ENCODE measurements at places on chromosomes 13 and 19.

- no peak for DNase-seq
Observed at GRCh38 chr13:60326273-60326672, 70.7 kb upstream of the TDRD3 start.

DNA sequence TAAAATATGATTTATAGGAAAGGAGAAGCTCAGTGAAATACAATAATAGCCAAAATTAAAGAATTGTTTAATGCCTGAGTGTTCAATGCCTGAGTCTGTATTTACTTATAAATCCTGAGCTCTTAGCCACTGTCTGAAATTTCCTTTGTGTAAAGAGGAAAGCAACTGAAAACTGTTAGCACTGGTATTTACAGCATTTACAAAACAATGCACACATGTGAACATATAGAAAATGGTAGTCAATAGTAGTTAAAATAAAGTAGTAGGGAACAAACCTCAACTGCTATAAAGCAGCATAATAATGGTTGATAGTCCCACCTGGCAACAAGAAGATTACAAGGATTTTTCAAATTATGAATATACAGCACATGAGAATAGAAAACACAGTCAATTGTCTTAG is 1137.1 kb upstream of the ATXN8OS start:
- no peak for DNase-seq

GRCh38 chr19:48469934-48470680 is 938 bp downstream of the CYTH2 start:
- no peak for DNase-seq

GRCh38 chr13:93502987-93503615 is 276.5 kb downstream of the GPC6 start:
- DNase-seq, result no peak

- no peak for DNase-seq
Observed at GRCh38 chr13:32984857-32985626, 31.2 kb upstream of the KL start.

DNA sequence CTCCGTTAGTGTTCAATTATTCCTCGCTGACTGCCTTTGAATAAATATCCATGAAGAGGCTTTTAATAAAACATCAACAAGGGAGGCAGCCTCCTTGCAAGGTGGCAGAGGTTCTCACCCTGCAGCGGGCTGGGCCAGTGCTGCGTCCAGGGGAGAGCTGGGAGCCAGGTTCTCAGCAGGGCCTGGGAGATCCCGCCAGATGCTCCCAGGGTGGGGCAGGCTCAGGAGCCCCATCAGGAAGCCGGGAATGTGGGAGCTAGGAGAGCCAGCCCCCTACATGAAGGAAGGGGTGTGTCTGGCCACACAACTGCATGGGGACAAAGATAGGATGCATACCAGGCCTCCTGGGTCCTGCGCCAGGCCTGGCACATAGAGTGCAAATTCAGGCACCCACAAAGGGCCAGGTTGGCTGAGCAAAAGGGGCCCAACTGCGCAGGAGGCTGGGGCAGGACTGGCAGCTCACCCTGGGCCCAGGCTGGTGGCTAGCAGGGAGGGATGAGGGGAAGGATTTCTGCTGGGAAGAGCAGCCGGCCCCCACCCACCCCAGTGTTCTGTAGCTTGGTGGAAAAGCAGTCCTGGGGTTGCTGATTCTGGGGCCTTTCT is 22.8 kb downstream of the VSTM2B start:
- DNase-seq, result no peak

- DNase-seq, result no peak
Observed at GRCh38 chr13:29073755-29074154, 253.6 kb downstream of the MTUS2 start.

- peak; percentile 91 for DNase-seq
Observed at GRCh38 chr13:67736646-67737420, 506.7 kb upstream of the PCDH9 start.

GRCh38 chr13:48386816-48387215 is 26.1 kb downstream of the LPAR6 start:
- no peak for DNase-seq

- peak; percentile 12 for DNase-seq
Observed at GRCh38 chr13:98239162-98240076, 62.4 kb upstream of the RNF113B start.

DNA sequence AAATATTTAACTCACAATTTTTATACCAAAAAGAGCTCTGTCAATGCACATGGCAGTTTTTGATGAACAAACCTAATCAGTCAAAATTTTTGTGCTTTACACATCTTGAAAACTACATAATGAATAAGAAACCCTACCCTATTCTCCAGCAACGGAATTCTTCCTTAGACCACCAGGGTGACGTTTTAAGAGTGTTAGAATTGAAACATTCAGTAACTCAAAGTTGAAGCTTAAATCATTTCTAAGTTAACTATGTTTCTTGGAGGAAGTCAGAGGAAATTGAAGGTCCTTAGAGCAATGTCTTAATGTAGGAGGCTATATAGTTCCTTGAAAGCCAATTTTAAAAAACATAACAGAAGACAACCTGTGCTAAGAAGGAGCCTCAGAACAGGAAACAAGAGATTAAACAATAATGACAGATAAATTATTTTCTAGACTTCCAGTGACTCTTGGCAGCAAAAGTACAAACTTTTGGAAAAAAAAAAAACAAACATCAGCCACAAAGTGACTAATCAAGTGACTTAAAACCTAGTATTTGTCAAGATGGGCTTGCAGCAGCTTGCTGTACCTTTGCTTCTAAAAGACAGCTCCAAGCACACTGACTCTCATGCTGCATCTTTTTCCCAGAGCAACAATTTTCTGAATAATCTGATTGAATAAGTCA is 6.2 kb downstream of the SPRY2 start:
- no peak for DNase-seq

GRCh38 chr19:14580623-14581237 is 2.2 kb upstream of the CLEC17A start:
- DNase-seq, result no peak

DNA sequence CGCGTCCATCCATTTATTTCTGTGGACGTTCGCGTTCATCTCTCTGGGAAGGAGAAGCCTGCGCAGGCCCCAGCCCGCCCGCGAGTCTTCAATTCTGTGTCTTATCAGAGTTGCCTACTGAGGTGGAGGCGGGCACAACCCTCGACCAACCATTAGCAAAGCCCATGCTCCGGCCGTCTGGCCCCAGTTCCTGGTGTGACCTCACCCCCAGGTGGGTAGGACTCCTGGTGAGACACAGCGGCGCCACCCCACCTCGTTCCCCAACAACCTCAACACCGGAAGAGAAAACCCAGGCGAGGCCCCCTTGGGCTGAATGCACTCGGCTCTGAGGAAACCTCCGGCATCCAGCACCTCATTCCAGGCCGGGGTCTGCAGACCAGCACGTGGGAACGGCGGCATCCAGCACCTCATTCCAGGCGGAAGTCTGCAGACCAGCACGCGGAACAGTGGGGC is 14.7 kb downstream of the ZNF787 start:
- DNase-seq, result no peak

DNA sequence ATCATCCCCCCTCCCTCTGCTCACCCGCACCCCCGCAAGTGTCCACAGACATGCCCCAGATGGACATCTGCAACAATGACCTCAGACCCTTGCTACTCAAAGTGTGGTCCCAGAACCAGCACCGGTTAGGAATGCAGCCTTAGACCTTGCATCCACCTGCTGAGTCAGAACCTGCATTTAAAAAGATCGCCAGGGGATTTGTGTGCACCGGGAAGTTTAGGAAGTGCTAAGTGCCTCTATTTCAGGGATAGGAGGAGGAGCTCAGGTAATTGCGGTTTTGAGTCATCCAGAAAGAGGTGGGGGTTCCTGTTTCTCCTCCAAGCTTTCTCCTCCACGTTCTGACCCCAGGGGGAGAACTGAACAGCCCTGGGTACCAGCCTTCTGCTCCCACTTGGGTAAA is 46.2 kb downstream of the CACNA1A start:
- DNase-seq, result peak; percentile 65

DNA sequence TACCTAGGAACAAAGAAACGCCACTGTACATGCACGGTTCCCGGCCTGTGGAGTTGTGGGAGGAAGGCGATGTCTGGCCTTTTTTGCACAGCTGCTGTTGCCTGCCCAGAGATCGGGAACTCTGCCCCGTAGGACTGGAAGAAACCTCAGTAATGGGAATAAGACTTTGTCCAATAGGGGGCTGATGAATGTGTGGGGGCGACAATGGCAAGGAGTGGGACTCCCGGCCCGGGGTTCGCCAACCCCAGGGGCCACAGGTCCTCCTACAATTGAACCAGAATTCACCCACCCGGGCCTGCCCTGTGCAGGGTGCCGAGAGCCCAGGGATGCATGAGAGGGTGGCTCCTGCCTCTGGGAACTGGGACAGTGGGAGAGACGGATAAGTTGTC is 2.0 kb upstream of the CEBPA start:
- DNase-seq, result no peak

DNA sequence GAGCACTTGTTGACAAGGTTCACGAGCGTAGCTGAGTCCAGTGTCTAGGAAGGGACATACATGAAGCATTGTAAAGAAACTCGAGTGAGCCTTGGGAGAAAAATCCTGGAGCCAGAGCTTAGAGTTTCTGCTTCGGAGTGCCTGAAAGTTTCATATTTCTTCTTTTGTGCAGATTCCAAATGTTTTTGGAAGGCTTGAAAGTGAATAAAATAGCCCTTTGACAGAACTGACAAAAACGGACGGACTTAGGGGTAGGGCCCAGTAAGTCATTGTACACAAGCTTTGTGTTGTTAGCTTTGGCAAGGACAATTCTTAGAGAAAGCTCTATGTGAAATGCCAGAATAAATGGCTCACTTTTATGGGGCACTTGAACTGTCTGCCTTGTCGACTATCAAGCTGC is 2.8 kb downstream of the RNF113B start:
- DNase-seq, result no peak

- DNase-seq, result no peak
Observed at GRCh38 chr13:72539925-72540324, 187.5 kb downstream of the MZT1 start.

GRCh38 chr19:7869453-7869909 is 4.7 kb downstream of the PRR36 start:
- DNase-seq, result no peak

DNA sequence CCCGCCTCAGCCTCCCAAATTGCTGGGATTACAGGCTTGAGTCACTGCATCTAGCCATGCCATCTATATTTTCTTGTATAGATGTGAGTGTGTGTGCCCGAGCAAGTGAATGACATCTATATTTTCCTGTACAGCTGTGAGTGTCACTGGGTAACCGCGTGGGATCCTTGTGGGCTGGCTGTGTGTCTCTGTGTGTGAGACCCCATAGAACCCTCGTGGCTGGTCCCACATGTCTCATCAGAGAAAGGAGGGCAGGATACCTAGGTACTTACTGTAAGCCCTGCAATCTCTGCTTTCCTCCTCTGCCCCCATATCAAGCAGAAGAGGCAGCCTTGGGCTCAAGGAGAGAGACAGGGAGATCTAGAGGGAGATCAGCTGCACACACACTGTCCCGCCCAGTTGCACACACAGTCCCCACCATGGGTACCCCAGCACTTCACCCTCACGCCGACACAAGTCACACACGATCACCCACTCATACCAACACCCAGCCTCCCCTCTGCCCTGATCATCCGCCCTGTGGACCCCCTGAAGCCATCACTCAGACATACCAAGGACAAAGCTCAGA is 655 bp downstream of the DENND1C start:
- DNase-seq, result no peak

- DNase-seq, result no peak
Observed at GRCh38 chr13:79631051-79631659, 150.2 kb downstream of the NDFIP2 start.

DNA sequence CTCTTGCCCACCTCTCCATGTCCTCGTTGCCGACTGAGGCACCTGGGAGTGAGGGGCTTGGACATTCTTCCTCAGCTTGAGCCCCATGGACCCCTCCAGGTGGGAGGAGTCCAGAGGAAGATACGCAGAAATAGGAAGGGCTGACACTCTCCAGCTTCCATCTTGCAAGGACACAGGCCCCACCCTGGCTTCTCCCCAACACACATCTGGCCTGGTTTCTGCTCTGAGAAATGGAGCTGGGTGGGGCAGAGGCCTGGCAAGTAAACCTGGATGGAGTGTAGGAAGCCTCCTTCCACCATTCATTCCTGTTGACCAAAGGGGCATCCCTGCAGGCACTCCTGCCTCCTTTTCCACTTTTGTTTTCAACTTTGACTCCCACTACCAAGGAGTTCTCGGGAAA is 50.5 kb downstream of the NFIX start:
- no peak for DNase-seq

- no peak for DNase-seq
Observed at GRCh38 chr19:883661-884211, 9.3 kb downstream of the MED16 start.

- no peak for DNase-seq
Observed at GRCh38 chr19:6873708-6874431, 13.5 kb upstream of the ADGRE1 start.

GRCh38 chr13:32121316-32121715 is 89.7 kb downstream of the FRY start:
- DNase-seq, result no peak

GRCh38 chr19:13329766-13330165 is 176.5 kb downstream of the CACNA1A start:
- DNase-seq, result no peak

DNA sequence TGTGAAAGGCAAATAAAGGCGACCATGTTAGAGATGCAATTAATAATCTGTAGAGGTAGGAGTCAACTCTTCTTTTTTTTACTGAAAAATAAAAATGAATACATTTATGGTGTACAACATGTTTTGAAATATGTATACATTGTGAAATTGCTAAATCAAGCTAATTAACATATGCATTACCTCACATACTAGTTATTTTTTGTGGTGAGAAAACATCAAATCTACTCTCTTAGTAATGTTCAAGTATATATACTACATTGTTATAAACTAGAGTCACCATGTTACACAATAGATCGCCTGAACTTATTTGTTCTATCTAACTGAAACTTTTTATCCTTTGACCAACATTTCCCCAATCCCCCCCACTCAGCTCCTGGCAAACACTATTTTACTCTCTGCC is 143.2 kb downstream of the POU4F1 start:
- no peak for DNase-seq

GRCh38 chr13:18961383-18962117 is 220.1 kb downstream of the TUBA3C start:
- no peak for DNase-seq

DNA sequence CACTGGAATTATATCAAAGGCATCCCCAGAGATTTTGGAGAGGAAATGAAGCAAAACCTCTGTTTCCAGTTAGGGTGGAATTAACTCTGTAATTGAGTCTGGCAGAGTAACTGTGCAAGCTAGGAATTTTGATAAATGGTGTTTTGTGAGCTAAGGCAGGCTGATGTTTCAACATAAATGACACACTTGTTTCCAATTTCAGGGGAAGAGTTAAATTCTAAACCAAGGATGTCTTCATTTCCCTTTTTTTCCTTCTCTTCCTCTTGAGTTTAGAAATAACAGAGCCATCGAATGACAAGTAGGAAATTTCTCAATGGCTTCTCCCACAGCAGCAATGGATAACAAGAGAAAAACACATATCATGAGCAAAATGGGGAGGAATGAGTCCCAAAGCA is 131.2 kb downstream of the IRS2 start:
- DNase-seq, result no peak

DNA sequence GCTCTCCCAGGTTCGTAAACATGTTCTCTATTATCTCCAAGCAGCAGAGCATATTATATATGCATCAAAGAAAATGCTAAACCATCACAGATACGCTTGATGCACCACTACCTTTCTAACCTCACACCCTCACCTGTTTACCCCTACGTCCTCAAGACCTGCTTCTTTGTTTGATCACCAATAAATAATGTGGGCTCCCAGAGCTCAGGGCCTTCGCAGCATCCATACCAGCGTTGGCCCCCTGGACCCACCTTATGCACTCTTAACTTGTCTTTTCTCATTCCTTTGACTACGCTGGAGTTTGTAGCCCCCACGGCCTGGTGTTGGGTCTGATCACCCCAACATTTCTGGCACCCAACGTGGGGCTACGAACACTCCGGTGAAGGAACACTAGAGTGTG is 10.0 kb upstream of the ZNF443 start:
- DNase-seq, result no peak
